ENCODE measurements at places on chromosomes 1 and 21.

DNA sequence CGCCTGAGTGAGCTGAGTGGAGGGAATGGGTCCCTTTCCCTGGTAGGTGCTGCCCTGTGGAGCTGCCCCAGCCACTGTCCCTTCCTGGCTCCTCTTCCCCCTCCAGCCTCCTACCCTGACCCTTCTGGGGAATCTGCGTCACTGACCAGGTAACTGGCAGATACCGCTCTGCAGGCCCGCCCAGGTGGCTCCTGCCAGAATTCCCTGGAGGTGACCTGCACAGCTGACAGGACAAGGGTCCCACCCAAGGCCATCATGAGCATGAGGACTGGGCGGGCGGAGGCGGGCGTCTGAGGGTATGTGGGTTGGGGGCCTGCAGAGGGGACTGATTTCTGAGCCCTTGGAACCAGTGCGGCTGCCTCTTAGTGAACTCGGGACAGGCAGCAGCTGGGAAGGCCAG is 32.5 kb downstream of the DHRS3 start:
- no peak overlapping the region for H3K4me3 ChIP-seq
- no peak for DNase-seq
- no peak overlapping the region for H3K27ac ChIP-seq

DNA sequence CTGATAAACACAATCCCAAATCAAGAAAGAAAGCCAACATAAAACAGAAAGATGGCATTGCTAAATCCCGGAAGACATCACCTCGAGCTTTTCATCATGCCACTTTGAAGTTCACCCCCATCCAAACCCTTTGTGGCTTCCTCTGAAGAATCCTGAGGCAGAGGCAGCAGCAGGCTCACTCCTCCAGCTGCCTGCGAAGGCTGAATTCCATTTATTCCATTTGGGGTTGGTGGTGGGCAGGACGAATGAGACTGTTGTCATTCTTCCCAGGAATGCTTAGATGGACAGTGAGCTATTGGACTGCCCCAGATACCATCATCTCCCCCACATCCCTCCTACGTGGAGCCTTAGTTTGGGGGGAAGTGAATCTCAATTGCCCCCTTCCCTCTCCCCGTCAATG is 437.5 kb downstream of the SMYD3 start:
- no peak overlapping the region for H3K27ac ChIP-seq
- no peak overlapping the region for H3K4me3 ChIP-seq
- no peaks in the 10 kb centered on the region for H3K27me3 ChIP-seq
- H3K4me1 ChIP-seq = peaks cover 16% of the 10 kb centered on the region

GRCh38 chr1:111603979-111604378 is 15.6 kb upstream of the RAP1A start:
- no peaks in the 10 kb centered on the region for H3K27me3 ChIP-seq
- H3K36me3 ChIP-seq = no peaks in the 10 kb centered on the region
- DNase-seq = peak; percentile 40
- peaks cover 74% of the 10 kb centered on the region for H3K4me1 ChIP-seq

DNA sequence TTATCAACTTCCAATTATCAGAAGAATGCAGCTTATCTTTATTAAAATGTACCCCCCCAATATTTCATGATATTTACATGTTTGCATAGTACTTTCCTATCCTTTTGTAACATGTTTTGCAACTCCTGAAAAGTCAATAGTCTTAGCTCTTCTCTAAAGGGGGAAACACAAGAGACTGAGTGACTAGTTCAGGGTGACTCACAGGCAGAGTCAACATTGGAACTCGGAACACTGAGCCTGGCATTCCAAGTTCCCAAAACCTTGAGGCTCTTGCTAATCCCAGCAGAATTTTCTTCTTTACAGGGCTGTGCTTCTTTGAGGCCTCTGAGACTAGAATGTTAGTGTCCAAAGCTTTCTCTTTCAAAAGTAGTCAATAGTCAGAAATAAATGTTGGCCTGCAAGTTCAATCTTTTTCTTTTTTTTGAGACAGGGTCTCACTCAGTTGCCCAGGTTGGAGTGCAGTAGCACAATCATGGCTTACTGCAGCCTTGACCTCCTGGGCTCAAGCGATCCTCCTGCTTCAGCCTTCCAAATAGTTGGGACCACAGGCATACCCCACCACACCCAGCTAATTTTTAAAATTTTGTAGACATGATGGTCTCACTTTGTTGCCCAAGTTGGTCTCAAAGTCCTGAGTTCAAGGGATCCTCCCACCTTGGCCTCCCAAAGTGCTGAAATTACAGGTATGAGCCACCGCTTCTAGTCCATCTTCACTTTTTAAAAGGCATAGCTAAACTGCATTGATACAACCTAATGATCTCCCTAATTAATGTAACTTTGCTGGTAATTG is 37.5 kb downstream of the ZNF281 start:
- DNase-seq = no peak
- no peak overlapping the region for H3K27ac ChIP-seq
- no peaks in the 10 kb centered on the region for H3K27me3 ChIP-seq
- no peaks in the 10 kb centered on the region for H3K4me1 ChIP-seq

DNA sequence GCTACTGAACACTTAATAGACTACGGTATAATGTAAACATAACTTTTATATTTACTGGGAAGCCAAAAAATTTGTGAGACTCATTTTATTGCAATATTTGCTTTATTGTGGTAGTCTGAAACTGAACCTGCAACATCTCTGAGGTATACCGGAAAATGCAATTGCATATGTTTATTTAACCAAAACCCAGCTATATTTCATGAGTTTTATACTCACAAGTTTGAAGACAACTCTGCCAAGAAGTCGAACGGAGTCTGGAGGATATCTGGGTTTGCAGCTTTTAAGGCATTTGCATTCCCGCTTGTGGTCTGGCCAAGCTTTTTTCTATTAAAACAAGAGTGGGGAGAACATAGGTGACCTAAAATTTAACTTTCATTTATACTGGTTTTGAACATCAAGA is 171.9 kb downstream of the SMYD3 start:
- peaks cover 2% of the 10 kb centered on the region for H3K4me1 ChIP-seq
- H3K27me3 ChIP-seq = no peaks in the 10 kb centered on the region
- no peak overlapping the region for H3K4me3 ChIP-seq
- no peak for DNase-seq
- H3K36me3 ChIP-seq = peaks cover 57% of the 10 kb centered on the region

Measured in naive thymus-derived CD8-positive, alpha-beta T cell (primary cell).